ENCODE measurements at places on chromosomes 7 and 10. TPM values are rescaled to one million over a fixed set of nuclear protein-coding genes. Genes with fewer than 3 reads are reported as not detected.

- no peaks in the 10 kb centered on the region for H3K27me3 ChIP-seq
- DNase-seq, result peak; percentile 55
- no peaks in the 10 kb centered on the region for H3K36me3 ChIP-seq
- peak within 1 kb of the TSS; percentile 90 for H3K4me3 ChIP-seq
Measured at GRCh38 chr10:71964098-71964742, at the start of gene CHST3. CHST3 (plus strand) TSS chr10:71964395; CDS start chr10:72005843, 41,448 bp downstream.

DNA sequence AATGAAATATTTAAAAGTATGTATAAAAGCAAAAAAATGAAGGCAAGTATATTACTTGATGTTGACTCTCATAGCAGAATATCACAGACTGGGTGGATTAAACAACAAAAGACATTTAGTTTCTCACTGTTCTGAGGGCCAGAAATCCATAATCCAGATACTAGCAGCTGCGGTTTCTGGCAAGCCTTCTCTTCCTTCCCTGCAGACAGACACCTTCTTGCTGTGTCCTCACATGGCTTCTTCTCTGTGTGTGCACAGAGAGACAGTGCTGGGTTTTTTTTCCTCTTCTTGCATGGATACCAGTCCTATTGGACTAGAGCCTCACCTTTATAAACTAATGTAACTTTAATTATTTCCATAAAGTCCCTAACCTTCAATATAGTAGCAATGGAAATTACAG is 127.9 kb upstream of the AKR1E2 start:
- H3K36me3 ChIP-seq, result no peaks in the 10 kb centered on the region
- H3K4me3 ChIP-seq, result no peak overlapping the region
- no peak for DNase-seq
- no peaks in the 10 kb centered on the region for H3K4me1 ChIP-seq

- H3K27ac ChIP-seq, result no peak overlapping the region
- H3K4me1 ChIP-seq, result no peaks in the 10 kb centered on the region
- no peaks in the 10 kb centered on the region for H3K27me3 ChIP-seq
Measured at GRCh38 chr7:40329601-40330153, 194.9 kb downstream of the SUGCT start.

GRCh38 chr7:147516391-147516790 is 1074.2 kb upstream of the C7orf33 start:
- H3K4me3 ChIP-seq, result no peak overlapping the region
- H3K27me3 ChIP-seq, result no peaks in the 10 kb centered on the region
- DNase-seq, result no peak
- H3K36me3 ChIP-seq, result no peaks in the 10 kb centered on the region

GRCh38 chr7:46356371-46356770 is 435.3 kb upstream of the IGFBP3 start:
- H3K27me3 ChIP-seq, result no peaks in the 10 kb centered on the region
- no peak overlapping the region for H3K4me3 ChIP-seq
- no peaks in the 10 kb centered on the region for H3K4me1 ChIP-seq
- H3K36me3 ChIP-seq, result no peaks in the 10 kb centered on the region
- no peak for DNase-seq

- no peaks in the 10 kb centered on the region for H3K36me3 ChIP-seq
- no peak overlapping the region for H3K4me3 ChIP-seq
- H3K27me3 ChIP-seq, result no peaks in the 10 kb centered on the region
Measured at GRCh38 chr7:157320608-157320980, 16.2 kb upstream of the DNAJB6 start.

GRCh38 chr7:52197221-52197620 is 838.2 kb upstream of the POM121L12 start:
- H3K36me3 ChIP-seq, result no peaks in the 10 kb centered on the region
- H3K4me3 ChIP-seq, result no peak overlapping the region
- H3K27ac ChIP-seq, result no peak overlapping the region
- no peak for DNase-seq
- no peaks in the 10 kb centered on the region for H3K4me1 ChIP-seq
- H3K27me3 ChIP-seq, result no peaks in the 10 kb centered on the region

DNA sequence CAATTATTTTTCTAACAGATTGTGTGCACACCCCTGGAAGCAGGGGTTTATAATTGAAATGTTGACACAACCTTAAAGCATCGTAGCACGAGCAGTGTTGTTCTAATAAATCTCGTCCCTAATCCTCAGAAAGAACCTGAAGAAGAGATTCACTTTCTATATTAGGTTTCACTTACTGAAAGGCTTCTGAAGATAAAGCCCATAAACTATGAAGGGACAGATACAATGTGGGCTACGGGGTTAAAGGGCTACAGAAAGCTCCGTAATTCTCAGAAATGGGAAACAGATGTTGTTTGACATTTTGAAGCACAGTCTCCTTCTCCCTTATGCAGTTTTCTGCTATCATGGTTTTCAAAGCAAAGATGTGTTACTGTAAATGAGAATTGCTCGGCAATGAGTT is 479.6 kb downstream of the GATA3 start:
- no peaks in the 10 kb centered on the region for H3K4me1 ChIP-seq
- no peak for DNase-seq

DNA sequence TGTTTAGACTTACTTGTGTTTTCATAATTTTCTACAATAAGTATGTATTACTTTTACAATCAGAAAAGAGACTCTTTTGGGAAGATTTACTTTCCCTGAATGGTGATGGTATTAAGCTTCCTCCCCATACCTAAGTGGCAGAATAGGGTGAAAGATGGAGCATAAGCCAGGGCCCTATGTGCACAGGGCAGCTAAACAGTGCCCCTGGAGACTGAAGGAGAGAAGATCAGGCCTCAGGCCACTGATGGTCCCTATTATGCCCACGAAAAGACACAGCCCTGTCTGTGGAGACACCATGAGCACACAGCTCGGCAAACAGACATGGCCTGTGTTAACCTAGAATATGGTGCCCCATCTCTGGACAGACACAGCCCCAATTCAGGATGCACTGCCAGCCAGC is 139.4 kb downstream of the OAT start:
- H3K36me3 ChIP-seq, result no peaks in the 10 kb centered on the region
- no peak for DNase-seq
- no peaks in the 10 kb centered on the region for H3K27me3 ChIP-seq
- H3K4me1 ChIP-seq, result no peaks in the 10 kb centered on the region
- no peak overlapping the region for H3K27ac ChIP-seq

DNA sequence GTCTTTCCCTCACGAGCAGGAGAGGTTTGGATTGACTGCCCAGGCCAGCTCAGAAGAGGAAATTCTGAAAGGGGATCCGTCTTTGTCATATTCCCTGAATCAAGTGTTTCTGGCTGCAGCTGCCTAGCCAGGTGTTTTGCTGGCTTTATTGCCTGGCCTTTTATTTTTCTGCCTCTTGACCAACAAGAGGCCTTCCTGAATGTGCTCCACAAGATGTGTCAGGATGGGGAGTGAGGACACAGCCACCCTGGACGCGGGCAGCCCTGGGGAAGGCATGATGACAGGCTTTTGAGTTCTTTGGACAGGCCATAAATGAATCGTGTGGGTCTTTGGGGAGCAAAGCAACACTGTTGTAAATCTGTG is 163.6 kb downstream of the CAMK1D start:
- no peak overlapping the region for H3K27ac ChIP-seq
- no peak overlapping the region for H3K4me3 ChIP-seq
- no peak for DNase-seq
- H3K36me3 ChIP-seq, result no peaks in the 10 kb centered on the region

- DNase-seq, result no peak
- no peak overlapping the region for H3K4me3 ChIP-seq
- no peaks in the 10 kb centered on the region for H3K36me3 ChIP-seq
- H3K27ac ChIP-seq, result no peak overlapping the region
- no peaks in the 10 kb centered on the region for H3K27me3 ChIP-seq
Measured at GRCh38 chr7:71465741-71466189, 333.8 kb downstream of the GALNT17 start.

DNA sequence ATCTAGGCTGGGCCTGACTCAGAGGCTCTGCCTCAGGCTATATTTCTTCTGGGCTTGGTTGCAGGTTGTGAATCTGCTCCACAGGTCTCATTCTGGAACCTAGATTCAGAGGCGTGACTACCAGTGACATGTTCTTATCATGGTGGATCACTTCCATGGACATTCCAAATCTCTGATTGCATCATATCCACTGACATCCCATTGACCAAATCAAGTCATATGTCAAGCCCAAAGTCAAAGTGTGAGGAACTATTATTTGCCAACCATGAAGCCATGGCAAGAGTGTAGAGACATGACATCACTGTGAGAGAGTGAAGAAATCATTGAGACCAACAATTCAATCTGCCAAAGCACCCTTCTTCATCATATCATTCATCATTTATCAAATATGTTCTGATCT is 11.9 kb upstream of the ODAD2 start:
- H3K27ac ChIP-seq, result no peak overlapping the region
- peaks cover 7% of the 10 kb centered on the region for H3K4me1 ChIP-seq
- DNase-seq, result no peak
- peaks cover 73% of the 10 kb centered on the region for H3K27me3 ChIP-seq

DNA sequence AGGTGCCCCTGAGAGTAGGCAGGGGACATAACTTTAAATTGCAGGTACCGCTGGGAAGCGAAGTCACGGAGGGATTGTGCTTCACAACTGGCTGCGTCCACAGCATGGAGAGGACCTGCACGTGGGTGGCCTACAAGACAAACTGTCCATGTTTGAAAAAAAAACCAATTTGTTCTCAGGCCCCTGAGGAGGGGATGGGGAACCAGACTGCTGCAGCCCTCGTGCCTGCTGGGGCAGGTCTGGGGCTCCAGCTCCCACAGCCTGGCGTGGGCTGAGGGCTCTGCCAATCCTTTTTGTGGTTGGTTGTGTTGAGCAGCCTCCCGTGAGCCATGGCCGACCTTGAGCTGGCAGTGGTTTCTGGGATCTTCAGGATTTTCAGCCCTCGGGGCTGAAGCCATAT is 9.7 kb downstream of the SFRP5 start:
- no peaks in the 10 kb centered on the region for H3K27me3 ChIP-seq
- DNase-seq, result no peak
- no peaks in the 10 kb centered on the region for H3K4me1 ChIP-seq
- no peak overlapping the region for H3K4me3 ChIP-seq

DNA sequence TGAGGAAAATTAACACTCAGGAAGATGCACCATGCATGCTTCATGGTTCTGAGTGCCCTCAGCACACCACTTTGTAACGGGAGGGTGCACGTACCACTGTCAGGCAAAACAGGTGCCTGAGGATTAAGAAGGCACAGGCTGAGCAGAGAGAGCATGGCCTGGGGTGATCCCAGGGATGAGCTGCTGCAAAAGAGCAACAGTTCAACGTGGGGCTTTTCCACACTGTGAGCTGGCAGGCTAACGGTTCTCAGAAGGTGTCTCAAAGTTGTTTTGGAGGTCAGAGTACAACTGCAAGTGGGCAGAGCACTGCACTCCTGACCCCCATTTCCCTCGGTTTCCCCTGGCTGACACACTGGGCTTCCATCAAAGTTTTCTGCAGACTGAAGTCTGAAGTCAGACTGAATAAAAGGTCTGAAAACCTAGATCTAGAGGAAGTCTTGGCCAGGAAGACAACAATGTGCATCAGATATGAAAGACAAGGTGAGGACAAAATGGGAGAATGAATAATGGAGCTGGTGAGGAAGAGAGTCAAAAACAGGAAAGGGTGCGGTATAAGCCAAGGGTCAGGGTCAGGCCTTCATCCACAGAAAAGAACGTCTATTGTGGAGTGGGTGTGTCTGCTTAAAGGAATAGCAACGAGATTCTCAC is 20.5 kb downstream of the ZNF438 start:
- no peak for DNase-seq
- no peak overlapping the region for H3K4me3 ChIP-seq
- H3K36me3 ChIP-seq, result no peaks in the 10 kb centered on the region
- no peaks in the 10 kb centered on the region for H3K27me3 ChIP-seq

DNA sequence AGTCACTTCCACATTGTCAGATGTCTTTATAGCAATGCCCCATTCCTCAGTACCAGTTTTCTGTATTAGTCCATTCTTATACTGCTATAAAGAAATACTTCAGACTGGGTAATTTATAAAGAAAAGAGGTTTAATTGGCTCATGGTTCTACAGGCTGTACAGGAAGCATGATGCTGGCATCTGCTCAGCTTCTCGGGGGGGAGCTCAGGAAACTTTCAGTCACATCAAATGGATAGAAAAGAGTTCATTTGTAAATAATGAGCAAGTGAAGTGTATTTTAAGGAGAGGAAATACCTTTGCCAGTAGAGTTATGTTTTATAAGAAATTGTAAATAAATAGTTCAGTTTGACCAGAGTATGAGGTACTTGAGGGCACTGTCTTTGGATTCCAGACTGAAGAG is 50.5 kb downstream of the TMEM60 start:
- peak; percentile 18 for DNase-seq
- peaks cover 6% of the 10 kb centered on the region for H3K36me3 ChIP-seq
- H3K27ac ChIP-seq, result no peak overlapping the region
- no peaks in the 10 kb centered on the region for H3K27me3 ChIP-seq

DNA sequence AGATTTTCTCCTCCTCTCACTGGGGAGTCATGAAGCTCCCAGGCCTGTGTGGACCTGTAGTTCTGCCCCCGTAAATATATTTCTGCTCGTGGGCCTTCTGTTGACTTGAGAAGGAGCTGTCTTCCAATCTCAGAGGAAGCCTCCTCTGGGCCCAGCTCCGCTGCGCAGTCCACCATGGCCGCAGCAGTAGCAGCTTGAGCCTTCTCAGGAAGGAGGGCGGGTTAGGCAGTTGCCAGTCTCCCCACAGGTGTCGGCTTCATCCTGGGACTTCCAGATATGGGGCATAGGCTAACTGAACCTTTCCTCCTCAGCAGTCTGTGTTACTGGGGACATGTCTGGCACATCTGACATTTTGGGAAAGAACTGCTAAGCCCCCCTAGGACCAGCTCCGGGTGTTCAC is 62.9 kb upstream of the TRIM8 start:
- peaks cover 18% of the 10 kb centered on the region for H3K4me1 ChIP-seq
- no peaks in the 10 kb centered on the region for H3K27me3 ChIP-seq
- H3K36me3 ChIP-seq, result no peaks in the 10 kb centered on the region
- no peak overlapping the region for H3K27ac ChIP-seq

Gene HMX2
- not detected for total RNA-seq

Gene GIMAP4
- total RNA-seq, result not detected

Gene MACC1
- not detected for total RNA-seq

Gene ABCC2
- total RNA-seq, result 1.3 TPM

Gene TFPI2
- 7.8 TPM for total RNA-seq

Gene IDI1
- total RNA-seq, result 84.6 TPM

Gene DPCD
- 32.5 TPM for total RNA-seq

Gene PAPSS2
- 10.2 TPM for total RNA-seq

Gene WNT16
- total RNA-seq, result not detected

Gene SHLD2
- total RNA-seq, result 33.2 TPM

Gene CCDC3
- 3.0 TPM for total RNA-seq

Gene COL17A1
- total RNA-seq, result not detected

Data from A673 (cell line).